ENCODE measurements at places on chromosomes 4 and X.

GRCh38 chrX:68503836-68504636, 5.2 kb downstream of the YIPF6 start:
- DNase-seq: no peak

DNA sequence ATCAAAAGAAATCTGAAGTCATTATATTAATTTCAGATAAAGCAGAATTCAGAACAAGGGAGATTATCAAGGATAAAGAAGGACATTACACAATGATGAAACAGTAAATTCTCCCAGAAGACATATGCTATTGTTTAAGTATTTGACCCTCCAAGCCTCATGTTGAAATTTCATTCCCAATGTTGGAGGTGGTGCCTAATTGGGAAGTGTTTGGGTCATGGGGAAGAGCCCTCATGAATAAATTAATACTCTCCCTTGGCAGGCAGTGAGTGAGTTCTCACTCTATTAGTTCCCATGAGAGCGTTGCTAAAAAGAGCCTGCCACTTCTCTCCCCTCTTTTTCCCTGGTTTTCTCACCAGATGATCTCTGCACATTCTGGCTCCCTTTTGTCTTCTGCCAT, 249.9 kb upstream of the GRIA3 start:
- DNase-seq: no peak

- no peak for DNase-seq
These were observed 2.3 kb downstream of the GPR173 start for GRCh38 chrX:53050841-53051240.

DNA sequence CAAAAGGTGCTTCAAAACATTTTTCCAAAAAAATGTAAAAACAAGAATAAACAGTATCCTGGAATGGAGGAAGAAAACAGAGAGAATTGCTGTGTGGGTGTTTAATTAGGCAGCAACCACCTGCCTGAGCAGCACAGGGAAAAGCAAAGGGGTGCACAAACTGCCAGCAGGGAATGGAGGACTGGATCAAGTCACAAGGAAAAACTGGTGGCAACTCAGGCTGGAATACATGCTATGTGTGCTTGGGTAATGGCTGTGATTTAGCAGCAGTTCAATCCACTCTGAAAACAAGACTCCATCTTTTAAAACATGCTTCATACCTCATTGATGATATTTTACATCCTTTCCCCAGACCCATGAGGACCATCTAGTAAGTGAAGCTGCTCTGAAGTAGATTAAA, 179.5 kb downstream of the HS6ST2 start:
- no peak for DNase-seq

DNA sequence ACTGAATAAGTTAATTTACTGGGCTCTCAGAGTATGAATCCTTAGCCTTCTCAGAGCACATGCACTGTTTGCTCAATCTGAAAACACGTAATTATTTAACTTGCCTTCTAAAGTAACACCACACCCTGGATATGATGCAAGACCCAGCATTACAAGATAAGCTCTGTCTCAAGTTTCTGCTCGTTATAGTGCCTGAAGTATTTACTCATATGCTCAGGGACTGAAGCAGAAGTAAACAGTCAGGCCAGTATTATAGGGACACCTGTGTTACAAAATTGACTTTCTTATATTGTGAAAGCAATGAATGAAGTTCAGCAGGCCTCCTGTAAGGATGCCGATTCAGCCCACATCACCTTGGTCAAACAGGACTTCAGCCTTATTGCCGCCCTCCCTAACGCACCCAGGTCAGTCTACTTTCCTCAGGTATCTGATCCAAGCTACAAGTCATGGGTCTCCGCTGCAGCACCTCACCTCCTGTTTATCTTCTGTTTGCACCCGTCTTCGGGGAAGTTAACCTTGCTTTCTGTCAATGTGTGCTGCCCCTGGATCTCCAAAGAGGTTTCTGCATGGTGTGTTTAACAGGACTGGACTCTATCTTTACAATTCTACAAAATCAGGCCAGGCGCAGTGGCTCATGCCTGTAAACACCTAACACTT, 42.8 kb upstream of the KLF3 start:
- DNase-seq: no peak

GRCh38 chrX:118350706-118351105, 4.8 kb downstream of the WDR44 start:
- no peak for DNase-seq

- no peak for DNase-seq
These were observed 6.7 kb downstream of the APOO start for GRCh38 chrX:23901060-23901459.

DNA sequence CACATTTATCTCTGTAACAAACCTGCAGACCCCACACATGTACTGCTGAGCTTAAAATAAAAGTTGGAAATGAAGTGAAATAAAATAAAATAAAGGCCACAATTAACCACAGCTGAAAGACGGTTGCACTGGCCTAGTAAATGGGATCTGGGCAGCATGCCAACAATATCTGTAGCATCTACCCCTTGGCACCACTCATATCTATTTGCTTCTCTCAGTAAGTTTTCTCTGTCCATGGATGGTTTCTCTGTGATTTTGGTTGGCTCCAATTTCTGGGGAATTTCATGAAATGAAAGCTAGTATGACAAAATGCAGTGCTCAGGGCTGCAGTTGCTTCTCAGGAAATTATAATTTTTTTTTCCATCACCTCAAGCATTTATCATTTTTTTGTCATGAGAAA, 172.0 kb upstream of the IL15 start:
- no peak for DNase-seq

GRCh38 chr4:138636781-138637180, 378.8 kb upstream of the NOCT start:
- DNase-seq: no peak

- DNase-seq: no peak
These were observed 135.9 kb downstream of the CPE start for GRCh38 chr4:165514739-165515138.

GRCh38 chr4:38366456-38366855, 297.5 kb upstream of the KLF3 start:
- no peak for DNase-seq

GRCh38 chrX:150700107-150700506, 6.9 kb downstream of the MTMR1 start:
- no peak for DNase-seq

- DNase-seq: no peak
These were observed 58.4 kb upstream of the NEIL3 start for GRCh38 chr4:177251237-177251636.

DNA sequence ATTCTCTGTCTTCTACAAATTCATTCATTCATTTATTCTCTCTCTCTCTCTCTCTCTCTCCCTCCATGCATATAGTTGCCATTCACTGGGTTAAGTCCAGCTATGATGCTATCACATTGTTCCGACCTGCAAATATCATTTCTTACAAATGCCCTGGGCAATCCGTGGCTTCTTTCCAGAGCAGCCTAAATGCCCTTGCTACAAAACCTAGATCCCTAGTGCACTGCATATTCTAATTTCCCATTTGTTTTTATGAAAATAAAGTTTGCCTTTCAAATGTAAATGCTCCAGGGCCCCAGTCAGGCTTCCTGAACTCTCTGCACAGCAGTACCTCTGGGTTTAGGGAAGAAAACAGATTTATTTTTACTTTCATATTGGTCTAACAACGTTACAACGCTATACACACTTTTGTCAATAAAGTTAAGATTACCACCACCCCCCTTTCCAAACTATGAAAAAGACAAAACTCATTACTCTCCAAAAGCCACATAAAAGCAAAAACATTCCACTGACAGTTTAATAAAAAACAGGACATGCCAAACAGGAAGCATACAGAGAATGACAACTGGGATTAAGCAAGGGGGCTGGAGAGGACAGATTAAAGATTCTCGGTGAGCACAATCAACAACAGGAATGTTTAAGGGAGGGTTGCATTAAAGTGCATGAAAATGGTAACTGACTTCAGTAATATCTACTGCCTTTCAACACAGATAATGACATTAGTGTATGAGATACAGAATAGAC, 104.3 kb downstream of the USP46 start:
- no peak for DNase-seq

GRCh38 chr4:9870165-9870790, 88.8 kb downstream of the DRD5 start:
- DNase-seq: no peak

DNA sequence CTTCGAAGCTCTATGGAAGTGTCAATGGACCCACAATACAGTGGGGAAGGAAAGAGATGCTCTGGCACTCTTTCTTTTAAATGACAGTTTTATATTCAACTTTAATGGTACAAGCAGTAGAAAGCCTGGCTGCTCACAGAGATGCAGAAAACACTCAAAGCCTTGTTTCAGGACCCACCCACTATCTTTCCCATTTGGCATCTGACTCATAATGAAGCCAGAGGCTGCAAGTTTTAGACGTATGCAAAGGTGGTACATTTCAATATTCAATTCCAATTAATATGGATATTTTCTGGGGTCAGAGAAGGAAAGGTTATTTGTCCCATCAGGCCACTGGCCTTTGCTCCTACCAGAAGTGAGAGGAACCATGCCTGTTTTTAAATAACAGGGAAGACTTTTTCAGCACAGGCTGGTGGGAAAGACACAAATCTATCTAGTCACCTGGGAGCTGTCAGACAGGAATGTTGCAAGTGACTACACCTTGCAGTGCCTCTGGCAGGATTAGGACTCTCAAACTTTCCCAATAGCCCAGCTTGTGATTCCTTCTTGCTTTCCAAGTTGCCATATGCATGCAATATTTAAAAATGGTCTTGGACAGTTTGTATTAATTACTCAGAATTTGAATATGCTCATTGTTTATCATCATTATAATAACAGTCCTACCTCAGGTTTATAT, 70.0 kb upstream of the RAB40AL start:
- DNase-seq: no peak

DNA sequence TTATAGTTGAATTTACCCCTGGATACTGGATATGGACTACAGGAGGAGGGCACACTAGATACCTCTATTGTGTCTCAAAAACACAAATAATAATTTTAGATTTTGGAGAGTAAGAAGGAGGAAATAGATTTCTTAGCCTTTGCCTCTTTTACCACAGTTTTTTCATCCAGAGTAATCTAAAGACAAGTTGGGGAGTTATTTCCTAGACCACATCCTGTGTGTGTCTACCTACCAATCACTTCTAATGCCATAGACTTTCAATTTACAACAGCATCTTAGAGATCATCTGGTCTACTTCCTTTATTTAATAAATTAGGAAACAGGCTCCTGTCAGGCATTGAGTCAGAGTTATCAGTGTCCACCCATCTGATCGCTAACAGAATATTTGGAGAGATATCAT, 191.5 kb downstream of the EDA start:
- no peak for DNase-seq

DNA sequence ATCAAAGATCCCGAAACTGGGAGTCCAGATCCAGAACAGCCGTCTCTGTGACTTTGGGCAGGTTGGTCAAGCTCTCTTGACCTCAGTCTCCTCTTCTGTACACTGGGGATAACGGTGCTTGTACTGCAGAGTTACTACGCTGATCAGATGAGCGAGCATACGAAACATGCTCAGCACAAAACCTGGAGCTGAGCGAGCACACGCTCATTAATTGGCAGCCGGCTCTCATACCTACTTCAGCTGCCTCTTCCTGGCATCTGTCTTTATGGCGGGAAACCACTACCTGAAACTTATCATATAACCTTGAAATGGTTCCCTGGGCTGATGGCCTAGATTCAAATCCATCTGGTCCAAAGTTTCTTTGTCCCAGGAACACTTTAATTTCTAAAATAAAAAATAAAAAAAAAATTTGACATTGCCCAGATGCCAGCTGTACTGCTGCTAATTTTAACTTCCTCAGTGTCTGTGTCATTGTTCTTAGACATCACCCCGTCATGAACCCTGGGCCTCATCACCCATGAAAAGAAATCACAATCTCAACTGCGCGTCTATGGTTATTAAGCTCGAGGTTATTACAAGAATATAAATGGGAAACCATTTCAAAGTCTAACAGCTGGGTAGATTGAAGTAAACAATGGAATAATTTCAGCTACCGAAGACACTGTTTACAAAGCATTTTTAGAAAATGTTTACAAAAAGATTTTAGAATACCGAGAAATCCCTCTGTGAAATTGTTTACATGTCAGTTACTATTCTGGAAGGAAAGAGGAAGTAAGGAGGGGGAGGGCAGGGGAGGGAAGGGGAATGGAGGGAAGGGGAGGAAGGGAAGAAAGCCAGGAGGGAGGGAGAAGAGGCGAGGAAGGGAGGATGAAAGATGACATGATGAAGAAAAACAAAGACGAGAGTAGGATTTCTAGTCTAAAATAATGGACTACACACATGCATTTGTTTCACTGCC, 49.0 kb downstream of the CRMP1 start:
- no peak for DNase-seq

DNA sequence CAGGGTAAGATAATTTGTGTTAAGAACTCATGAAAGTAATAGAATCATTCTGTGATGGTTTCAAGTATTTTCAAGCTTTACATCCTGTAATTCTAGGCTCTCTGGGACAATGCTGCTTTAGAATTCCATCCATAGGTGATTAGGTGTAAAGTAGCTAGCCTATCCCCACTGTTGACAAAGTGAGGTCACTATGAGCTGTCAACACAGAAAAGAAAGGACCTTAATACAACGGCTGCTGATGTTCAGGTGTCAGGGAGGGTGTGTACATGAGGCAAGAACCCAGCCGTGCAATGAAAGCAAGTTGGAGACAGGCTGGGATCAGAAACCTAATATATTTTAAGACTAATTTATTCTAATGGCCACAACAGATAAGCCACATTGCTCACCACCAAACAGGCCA, 36.8 kb upstream of the SH3RF1 start:
- no peak for DNase-seq

- no peak for DNase-seq
These were observed 851.7 kb upstream of the PCDH10 start for GRCh38 chr4:132297346-132297745.

DNA sequence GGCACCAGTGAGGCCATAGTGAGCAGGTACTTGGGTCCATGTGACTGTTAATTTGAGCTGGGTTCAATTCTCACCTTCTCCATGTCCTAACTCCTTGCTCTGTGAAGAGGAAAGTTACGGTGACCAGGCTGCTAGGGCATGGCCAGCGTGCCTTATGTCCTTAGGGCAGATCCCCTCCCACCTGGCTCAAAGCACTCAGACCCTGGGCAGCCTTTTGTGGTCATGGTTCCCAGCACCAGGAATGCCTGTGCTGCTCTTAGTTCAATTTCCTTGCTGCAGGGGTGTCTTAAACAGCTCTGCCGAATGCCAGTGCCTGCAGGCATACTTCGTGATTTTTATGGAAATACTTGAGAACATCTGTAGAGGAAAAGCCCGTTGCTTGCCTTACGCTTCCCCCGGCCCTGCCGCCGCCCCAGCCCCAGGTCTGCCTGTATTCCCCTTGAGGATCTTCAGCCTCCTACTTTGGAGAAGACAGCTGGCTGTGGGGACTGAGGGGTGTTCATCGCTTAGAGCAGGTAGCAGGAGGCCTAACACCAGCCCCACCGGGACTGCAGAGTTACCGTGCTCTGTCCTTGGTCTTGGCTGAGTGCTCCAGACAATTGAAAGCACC, 3.1 kb upstream of the CDK16 start:
- no peak for DNase-seq

DNA sequence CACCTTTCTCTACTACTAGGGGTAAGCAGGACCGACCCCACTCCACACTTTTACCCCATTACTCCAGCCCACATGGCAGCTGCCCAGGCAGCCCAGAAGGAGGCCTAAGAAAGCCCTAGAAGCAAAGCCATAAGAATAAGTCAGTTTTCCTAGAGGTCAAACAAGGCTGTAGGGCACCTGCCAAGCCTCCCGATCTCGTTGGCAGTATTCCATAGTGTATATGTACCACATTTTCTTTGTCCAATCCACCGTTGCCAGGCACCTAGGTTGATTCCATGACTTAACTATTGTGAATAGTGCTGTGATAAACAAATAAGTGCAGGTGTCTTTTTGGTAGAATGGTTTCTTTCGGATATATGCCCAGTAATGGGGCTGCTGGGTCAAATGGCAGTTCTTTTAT, 54.2 kb downstream of the RHOXF2B start:
- no peak for DNase-seq

- no peak for DNase-seq
These were observed 109.2 kb upstream of the PCDH18 start for GRCh38 chr4:137641544-137641943.

All from GM12864 (cell line).